Suprapubic skin (tissue), 4 donors: ENCODE measurements at places on chromosomes 4 and X.

GRCh38 chr4:184978211-184978610 lies 40.1 kb upstream of the HELT start:
- DNase-seq: no peak

DNA sequence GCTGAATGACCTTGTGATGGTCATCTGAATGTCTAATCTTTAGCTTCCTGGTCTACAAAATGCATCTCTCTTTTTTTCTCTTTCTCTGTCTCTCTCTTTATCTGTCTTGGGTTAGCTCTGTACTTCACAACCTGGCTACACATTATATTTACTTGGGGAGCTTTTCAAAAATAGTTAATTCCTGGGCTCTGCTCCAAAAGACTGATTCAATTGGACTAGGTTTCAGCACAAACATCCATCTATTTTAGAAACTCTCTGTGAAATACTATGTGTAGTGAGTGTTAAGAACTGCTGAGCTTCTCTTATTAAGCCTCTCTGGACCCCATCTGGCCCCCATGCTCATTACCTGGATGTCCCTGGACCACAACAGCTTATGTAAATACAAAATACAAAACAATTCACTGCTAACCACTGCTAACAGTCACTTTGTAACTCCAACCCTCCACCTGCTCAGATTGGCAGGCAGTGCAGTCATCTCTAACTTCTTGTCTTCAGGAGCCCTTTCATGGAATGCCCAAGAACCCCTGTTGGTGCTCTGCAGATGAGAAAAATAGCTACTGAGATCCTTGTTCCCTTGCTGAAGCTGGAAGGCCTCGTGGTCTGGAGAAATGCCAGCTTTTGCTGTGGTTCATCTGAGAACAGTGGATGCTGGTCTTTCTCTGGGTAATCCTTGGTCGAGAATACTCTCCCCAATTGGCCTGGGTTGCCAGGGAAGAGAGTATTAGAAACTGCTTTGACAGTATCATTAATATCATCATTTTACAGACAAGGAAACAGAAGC lies 14.8 kb upstream of the BOD1L1 start:
- no peak for DNase-seq

- DNase-seq: no peak
These were observed 207.8 kb upstream of the SLC7A11 start for GRCh38 chr4:138449938-138450337.

DNA sequence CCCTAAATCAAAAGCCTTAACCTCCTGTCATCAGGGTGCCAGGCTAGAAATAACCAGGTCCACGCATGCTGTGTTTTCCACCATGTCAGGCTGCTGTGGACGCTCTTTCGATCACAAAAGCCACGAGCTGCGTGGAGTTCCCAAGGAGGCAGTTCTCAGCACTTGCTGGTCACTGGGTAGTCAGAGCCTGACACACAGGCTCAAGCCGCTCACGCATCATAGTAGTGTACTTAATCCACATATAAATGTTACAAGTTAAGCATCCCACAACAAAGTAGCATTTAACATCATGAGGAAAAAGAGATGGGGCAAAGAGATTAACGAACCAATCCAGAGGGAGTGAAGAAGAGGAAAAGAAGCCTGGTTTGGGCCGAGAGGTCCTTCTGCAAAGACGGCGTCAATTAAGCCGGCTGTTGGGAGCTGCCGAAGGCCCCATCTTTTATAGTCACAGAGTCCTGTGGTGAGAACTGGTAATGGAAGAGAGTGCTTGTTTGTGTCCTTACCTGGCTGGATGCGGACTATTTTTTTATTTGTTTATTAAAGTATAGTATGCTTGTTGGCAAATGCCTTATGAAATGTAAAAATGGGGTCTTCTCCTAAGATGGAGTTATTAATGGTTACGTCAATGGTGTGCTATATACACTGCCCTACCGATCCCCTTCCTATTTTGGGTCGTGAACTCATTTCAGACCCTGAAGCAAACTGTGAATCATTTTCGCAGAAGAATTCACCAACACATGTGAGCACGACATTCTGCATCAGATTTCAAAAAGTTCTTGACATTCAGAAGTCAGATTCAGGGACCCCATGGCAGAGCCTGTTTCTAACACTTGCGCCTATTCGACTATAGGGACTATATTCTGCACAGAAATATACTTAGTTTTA lies 675 bp downstream of the PRIMPOL start:
- DNase-seq: no peak

DNA sequence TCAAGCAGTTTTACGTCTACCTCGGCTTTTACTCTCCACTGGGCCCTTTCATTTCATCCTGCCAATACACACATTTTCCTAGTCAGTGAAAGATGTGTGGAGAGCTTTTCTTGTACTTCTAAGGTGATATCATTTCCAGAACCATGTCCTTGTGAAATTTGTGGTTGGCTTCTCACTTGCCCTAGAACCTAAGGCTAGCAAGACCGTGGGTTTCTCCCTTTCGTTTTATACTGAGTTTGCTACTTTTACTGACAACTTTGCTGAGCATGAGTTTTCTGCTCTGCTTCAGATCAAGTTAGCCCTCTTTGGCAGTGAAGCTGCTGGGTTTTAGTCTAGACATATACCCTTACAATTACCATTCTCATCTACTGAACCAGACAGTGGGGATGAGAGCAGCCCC lies 95.7 kb upstream of the FRMPD4 start:
- no peak for DNase-seq

DNA sequence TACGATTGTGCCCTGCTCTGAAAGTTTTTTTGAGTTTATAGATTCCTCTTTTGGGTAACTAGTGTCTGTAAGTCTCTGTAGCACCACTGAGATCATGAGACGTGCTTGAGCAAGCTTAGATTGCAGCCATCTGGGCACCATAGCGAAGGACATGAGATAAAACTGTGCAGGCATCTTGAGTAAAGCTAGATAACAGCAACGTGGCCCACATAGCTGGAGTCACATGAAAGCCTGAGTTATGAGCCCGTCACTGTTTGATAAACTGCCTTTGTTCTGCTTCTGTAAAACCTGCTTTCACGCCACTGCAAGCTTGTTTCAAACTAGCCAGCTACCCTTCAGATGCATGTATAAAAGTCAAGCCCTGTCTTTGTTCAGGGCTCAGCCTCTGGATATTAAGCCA lies 359.1 kb upstream of the CXorf51A start:
- no peak for DNase-seq

DNA sequence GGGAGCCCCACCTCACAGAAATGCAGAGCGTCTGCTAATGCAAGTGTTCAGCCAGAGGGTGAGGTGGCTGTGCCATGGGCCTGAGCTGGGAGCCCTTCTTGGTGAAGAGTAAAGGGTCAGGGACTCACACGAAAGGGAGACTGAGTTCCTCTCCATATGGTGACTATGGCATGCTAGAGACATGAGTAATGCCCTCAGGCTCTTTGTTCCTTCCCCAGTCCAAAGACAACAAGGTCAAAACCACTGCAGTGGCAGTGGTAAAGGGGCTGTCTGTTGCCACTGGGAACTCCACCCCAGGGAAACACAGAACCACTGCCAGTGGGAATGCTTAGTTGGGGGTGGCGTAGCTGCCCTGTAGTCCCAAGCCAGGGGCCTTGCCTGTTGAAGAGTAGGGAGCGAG lies 22.4 kb downstream of the RAB40AL start:
- DNase-seq: no peak
